ENCODE measurements at places on chromosomes 1 and 21.
A peak's percentile ranks its signal among the peaks of the same experiment; 100 is the strongest.

- DNase-seq: no peak
Observed at GRCh38 chr1:8294170-8294697, 23.7 kb upstream of the SLC45A1 start.

- no peak for DNase-seq
Observed at GRCh38 chr1:166383137-166383536, 216.3 kb upstream of the FAM78B start.

DNA sequence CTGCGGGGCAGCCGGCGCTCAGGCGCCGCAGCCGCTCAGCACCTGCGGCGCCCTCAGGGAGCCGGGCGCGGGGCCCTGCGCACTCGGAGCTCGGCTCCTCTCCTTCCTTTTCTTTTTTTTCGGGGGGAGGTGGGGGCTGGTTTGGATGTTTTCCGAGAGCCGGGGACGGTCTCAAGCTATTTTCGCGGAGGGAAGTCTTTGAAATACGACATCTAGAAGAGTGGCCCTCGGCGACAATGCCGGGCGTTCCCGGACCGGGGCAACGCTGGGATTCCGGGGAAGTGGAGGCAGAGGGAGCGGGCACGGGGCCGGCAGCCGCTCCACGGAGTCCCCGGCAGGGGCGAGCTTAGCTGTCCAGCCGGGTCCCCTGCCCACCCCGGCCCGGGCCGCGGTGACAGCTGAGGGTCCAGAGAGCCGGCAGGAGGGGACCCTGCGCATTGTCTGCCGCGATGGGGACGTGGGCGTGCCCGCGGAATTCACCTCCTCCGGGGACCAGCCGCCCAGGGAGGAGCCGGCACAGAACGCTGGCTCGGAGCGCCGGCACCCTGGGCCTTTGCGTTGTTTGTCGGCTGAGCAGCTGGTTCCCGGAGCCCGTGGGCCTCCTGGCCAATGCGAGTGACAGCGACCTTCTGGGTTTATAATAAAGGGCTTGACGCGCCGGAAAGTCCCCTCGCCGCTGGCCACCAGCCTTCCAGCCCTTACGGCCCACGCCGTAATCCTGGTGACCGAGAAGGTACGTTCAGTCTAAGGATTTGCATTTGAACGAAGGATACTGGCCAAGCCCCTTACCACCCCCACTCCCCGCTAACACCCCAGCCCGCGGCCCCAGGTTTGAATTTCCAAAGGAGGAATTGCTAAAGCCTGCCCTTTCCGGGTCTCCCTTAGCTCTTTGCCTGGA is 582 bp downstream of the SLC37A1 start:
- DNase-seq: no peak

GRCh38 chr1:100458661-100459357 is 79.1 kb upstream of the GPR88 start:
- DNase-seq: peak; percentile 10

DNA sequence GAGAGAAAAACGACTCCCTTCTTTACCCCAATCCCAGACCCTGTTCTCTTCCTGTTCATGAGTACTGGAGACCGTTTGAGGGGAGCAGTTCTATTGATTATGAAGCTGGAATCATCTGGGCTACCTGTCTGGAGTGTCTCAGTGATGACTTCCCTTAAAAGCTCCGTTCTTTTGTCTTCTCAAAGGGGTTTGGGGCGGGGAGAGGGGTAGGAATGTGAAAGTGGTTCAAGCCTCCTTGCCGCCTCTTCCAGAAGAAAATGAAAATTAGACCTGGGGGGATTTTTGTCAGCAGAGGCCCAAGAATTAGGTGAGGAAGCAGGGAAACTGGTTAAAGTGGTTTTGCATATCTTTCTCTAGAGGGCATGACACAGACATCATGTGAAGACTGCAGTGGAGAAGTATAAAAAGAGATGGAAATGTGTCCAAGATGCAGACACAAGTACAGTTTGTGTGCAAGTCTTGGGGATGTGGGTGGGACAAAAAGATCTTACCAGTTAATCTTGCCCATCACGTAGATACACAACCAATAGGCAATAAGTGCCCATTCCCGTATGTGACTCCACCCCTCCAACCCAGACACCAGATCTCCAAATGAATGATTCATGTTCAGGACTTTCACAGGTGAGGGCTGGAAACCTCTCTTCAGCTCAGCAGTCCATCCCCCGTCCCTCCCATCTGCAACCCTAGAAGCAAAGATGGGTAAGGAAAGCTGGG is 470 bp upstream of the MTMR11 start:
- peak; percentile 84 for DNase-seq

DNA sequence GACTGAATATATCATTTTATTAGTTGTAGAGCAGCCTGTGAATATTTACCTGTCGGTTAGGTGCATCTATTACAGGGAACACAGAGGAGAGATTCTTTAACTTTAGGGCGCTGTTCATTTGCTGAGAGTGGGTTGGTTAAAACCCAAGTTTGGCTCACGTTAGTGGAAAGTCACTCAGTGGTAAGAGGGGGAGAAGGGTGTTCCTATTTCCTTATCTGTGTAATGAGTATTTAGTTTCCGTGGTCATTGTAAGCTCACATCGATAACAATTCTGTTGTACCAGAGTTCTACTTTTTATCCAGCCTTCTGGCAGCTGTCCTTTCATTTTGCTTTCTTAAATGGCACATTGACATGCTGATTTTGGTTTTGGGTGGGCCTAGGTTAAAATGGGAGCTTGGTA is 773.2 kb upstream of the ADAMTS5 start:
- DNase-seq: peak; percentile 2

- DNase-seq: no peak
Observed at GRCh38 chr1:89529196-89529595, 4.6 kb downstream of the LRRC8B start.

DNA sequence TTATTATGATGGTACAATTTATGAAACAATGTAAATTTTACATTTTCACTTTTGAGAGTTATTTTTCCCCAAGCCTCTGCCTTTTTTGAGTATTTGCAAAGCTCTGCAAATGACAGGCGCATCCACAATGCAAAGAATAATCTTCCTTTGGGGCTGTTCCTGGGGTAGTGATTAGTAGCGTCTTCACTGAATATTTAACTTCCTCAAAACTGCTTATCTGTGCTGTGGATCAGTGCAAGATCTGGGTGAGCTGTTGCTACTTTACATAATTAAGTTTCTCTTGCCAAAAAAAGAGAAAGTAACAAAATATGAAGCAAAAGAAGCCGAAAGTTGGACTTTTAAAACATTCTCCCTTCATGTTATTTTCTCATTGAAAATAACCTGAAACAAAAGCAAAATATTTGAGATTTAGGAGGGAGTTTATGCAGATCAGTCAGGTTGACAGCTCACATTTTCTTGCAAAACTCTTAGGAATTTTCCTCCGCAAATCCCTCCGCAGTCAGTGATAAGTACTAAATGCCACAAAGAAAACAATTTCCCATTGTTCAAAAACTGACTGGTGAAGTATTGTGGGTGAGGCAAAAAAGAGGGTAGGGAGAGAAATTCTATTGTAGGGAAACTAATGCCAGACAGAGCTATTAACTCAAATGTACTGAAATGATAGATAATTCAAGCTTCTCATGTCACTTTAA is 276.4 kb upstream of the B3GALT2 start:
- DNase-seq: peak; percentile 26

DNA sequence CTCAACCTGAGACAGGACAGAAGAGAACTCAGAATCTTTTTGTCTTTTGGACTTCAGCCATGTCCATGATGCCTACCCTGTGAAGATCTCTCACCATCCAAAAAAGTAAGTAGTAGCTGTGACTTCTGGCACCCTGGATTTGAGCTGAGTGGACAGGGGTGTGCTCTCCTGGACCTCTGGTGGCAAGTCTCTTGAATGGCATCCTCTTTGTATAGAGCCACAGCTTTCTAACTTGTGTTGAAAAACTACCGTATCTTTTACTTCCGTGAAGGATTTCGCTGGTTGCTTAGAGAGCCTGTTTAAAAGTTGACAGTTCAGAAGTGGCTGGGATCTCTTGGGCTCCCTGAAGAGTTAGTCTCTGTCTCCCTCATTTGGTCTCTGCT is 1.8 kb downstream of the MFN2 start:
- no peak for DNase-seq

DNA sequence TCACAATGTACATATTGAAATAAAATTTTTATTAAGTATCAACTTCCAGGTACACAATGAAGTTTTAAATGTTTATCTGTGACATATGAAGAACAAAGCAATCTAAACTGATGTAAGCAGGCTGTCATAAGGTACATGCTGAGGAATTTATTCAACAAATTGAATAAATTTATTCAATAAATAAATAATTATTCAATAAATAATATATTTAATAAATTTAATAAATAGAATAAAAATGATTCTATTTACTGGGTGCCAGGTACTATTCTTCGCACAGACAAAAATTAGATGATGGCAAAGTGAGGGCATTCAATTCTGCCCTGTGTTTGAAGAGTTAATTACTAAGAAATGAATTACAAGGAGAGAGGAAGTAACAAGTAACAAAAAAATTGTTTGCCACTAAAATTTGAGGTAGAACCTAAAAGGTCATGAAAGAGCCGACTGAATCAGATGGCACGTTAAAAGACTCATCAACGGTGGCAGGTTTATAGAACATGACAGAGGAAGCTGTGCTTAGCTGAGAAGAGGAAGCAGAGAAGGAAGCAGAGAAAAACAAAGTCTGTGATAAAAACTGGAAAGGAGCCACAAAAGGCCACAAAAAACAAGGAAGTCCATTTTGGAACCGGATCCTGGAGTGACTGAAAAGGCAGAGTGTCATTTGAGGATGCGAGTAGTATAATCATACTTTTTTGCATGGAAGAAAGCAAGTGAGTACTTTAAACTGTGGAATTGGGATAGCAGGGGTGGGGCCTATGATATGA is 2.2 kb upstream of the USP24 start:
- DNase-seq: peak; percentile 39

DNA sequence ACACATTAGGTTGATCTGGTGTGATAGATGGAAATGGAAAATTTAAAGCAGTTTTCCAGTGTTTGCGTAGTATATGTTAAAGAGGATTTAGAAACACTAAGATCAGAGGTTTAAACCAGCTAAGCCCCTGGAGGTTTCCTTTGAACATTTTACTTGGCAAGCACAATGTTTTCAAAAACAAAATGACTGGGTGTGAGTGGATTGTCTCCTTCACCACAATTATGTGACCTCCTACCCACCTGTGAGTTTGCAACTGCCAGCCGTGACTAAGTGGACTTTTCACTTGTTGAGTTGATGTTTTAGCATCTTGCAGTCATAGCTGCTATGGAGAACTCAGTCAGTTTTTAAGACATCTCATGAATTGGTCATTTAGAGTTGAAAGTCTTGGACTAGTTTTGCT is 4.7 kb downstream of the CCDC190 start:
- DNase-seq: peak; percentile 75

DNA sequence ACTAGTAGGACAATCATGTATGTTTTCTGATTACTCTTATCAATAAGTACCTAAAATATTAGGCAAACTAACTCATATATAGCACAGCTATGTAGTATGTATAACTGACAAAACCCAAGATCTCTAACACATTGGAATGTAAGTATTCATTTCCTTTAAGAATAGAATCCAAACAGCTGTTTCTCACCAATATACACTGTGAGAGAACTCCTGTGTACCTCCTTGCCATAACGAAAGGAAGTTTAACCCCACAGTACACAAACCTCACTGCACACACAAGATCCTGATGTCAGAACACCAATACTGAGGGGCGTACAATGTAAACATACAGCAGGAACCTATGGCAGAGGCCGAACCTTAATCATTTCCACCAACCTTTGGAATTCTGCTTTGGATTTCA is 113.0 kb downstream of the SMYD3 start:
- no peak for DNase-seq

DNA sequence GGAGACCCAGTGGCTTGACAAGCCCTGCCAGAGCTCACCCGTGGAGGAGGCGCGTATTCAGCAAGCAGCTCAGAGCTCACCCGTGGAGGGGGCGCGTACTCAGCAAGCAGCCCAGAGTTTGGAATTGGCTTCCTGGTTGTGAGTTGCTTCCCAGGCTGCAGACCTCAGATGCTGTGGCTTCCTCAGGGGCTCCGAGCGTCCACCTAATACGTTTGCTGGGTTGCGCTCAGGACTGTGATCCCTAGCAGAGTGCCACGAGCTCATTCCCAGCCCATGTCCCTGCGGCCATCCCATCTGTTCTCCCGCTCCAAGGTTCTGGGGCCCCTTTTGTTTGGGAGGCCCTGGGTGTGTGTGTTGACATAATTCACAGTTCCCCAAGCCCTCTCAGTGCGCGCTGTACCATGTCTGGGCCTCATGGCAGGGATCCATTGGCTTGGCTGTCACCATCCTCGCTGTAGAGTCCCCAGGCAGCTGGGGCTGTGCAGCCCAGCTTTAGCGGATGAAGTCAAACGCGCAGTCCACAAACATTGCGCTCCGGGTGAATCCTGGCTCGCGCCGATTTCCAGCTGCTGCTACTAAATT is 3.6 kb downstream of the AJAP1 start:
- peak; percentile 5 for DNase-seq

GRCh38 chr1:15261155-15262002 is 14.4 kb downstream of the FHAD1 start:
- peak; percentile 58 for DNase-seq

- no peak for DNase-seq
Observed at GRCh38 chr1:15526021-15526489, 593 bp upstream of the DNAJC16 start.

DNA sequence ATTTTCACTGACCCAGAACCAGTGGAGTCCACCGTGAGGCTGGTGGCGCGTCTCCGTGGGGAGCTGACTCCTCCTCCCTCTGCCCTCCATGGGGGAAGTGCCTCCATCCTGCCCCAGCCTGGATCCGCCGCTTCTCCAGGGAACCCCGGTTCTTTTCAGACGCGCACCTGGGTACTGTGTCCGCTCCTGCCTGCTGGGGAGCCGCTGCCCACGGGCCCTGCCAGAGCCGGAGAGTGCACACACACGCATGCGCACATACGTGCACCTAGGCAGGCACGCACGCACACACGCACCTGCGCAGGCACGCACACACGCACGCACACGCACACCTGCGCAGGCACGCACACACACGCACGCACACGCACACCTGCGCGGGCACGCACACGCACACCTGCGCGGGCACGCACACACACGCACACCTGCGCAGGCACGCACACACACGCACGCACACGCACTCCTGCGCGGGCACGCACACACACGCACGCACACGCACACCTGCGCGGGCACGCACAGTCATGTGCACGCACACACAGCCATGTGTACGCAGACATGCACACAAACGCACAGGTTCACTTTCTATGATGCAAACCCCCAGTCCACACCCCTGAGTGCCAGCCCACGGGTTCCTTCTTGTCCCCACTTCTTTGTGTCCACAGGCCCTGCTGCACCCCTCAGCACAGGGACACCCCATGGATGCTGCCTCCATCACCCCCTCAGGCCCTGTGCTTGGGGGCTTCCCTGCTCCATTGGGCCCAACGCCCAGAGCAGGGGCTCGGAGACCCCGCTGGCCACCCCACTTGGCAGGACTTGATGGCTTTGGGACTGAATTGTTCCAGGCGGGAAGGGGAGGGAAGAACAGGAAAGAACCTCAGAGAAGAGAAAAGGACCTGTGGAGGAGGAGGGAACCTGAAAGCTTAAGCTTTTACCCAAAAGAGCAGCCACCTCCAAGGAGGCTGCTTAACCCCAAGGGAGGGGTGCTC is 42.7 kb downstream of the MORN1 start:
- DNase-seq: no peak
